ENCODE measurements at places on chromosomes 5 and 9.

GRCh38 chr9:16825331-16825725, 45.1 kb downstream of the BNC2 start:
- DNase-seq: no peak

- DNase-seq: no peak
Observed at GRCh38 chr5:59474324-59474723, 419.2 kb downstream of the PDE4D start.

DNA sequence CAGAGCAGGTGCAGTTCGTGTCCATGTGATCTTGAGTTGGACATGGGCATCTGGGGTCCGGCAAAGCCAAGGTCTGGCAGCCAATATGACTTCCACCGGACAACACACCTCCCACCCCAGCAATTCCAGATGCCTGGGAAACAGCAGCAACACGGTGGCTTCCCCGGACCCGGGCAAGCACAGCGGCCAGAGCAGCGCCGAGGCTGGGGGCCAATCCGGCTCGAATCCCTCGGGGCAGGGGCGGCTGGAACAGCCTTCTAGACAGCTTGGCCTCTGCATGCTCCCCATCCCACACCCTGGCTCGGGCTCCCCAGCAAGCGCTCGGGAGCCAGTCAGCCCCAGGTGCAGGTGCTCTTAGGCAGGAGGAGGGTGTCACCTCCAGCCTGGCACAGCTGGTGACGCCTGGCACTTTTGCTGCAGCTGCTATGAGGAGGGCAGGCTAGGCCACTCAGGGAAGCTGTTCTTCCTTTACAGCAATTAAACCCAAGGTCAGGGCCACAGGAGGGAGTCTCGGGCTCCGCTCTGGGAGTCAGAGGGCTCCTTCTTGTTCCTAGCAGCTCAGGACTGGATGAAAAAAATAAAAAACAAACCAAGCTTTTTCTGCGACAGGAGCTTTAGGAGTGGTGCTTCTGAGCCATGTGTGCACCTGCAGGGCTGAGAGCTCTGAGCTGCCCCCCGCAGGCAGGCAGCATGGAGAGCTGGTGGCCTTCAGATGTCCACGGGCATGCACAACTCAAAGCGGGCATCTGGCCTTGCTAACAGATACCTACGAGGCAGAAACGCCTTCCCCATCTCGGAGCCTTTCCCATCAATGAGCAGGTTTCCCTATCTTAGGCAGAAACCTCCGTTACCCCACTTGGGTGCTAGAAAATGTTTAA, 28.2 kb downstream of the DBH start:
- DNase-seq: no peak

DNA sequence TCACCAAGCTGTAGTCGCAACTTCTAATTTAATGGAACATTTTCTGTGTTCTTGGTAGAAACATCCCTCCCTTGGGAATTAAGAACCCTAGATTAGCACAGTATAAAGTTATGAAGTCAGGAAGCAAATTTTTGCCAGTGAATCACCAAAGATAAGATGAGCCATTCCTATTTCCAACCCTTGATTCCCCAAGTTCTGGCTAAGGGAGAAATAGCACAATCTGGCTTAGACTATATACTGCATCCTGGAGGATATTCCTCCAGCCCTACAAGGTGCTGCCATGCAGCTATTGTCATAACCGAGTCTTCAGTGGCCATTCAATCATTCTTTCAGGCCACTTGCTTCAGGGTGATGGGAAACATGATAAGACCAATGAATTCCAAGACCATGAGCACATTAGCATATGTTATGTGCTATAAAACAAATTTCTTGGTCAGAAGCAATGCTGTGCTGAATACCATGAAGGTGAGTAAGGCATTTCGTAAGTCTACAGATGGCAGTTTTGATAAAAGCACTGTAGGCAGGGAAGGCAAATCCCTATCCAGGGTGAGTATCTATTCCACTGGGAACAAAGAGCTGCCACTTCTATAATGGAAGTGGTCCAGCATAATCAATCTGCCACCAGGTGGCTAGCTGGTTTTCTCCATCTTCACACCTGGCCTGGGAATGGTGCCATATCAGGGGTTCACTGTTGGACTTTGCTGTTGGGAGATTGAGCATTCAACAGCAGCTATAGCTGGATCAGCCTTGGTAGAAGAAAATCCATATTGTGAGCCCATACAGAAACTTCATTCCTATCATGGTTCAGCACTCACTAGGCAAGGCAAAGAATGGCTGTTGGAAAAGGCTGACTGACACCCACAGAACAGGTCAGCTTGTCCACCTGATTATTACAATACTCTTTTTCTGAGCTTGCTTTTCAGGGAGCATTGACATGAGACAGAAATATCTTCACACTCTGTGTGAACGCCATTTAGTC, 19.6 kb upstream of the ARL15 start:
- no peak for DNase-seq

- no peak for DNase-seq
Observed at GRCh38 chr9:132509928-132510874, 72.2 kb upstream of the BARHL1 start.

DNA sequence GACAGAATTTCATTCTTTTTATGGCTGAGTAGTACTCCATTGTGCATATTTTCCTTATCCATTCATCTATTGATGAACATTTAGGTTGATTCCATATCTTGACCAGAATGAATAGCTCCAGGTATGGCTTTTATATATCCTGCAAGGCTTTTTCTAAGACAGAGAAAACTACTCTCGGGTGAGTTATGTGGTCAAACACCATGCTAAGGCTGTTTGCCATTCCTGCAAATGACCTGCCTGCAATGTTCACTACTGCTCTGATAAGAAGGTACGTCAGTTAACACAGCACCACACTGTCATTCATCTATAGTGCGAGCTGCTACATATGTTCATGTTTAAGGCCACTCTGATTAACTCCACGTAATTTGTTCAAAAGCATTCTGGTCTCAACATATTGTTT, 256.8 kb upstream of the RGMB start:
- no peak for DNase-seq

DNA sequence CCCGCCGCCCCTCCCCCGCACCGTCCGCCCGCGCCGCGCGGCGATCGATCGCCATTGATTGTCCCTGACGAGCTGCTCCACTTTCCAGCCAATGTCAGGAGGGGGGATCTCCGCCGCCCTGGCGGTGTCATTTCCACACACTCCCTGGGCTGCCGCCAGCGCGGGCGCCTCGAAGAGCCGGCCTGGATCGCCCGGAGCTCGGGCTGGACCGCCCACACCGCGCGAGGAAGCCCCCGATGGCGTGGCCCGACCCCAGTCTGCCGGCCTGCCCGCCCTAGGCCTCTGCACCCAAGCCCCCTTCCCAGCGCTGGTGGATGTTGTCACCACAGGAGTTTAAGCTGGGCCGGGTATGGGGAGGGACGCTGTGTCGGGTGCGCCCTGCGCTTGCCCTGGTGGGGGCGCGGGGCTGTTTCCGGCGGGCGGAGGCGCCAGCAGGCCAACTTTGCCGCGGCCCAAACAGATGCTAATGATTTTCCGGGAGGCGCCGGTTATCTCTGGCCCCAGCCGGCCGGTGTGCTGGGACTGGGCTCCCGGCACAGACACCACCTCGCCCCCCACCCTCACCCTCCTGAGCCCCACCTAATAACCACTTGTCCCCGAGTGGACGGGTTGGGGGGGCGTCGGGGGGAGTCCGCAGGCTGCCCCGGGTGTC, 10.6 kb upstream of the CXXC5 start:
- DNase-seq: no peak

- DNase-seq: no peak
Observed at GRCh38 chr5:1524799-1525623, 1.3 kb upstream of the LPCAT1 start.

- no peak for DNase-seq
Observed at GRCh38 chr9:13318027-13318426, 38.5 kb upstream of the MPDZ start.

DNA sequence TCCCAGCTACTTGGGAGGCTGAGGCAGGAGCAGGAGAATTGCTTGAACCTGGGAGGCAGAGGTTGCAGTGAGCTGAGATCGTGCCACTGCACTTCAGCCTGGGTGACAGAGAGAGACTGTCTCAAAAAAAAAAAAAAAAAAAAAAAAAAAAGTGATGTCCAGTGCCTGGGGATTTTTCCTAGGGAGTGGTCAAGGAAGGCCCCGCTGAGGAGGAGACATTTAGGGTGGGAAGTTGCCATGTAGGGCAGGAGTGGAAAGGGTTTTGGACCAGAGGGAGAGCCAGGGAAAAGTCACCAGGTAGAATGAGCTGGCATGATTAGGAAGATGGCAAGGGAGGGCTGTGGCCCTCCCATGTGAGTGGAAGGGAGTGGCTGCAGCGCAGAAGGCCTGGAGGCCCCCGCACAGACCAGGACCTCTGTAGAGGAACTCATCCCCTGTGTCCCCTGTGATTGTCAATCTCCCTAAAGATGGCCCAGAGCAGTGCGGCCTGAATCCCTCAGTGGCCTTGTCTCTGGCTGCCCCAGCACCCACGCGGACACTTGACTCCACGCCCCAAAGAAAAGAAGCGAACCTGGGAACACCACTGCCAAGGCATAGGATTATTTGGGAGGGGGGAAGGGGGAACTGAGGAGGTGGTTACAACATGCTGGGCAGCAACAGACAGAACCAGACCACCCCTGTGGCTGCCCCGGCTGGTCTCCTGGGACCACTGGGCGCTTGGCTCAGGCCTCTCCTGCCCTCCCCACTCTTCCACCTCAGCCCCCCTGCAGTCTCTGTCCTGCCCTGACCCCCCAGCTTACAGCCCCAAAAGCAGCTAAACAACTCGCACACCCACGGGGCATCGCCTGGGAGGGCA, 2.6 kb upstream of the SQSTM1 start:
- DNase-seq: no peak

DNA sequence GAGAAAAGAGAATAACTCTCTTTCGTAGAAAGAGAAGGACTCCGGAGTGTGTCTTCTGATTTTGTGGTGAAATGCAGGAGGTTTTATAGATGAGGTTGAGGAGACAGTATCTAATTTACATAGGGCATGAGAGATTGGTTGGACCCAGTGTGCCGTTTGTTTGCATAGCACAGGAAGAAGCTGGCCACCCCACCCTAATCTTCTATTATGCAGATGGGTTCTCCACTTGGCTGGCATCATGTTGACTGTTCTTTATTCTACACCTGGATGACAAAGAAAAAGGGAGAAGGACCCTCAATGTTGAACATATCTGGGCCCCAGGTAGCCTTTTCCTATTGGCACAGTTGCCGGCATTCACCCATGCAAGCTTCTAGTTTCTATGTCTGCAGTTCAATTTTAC, 23.2 kb upstream of the MINAR2 start:
- no peak for DNase-seq

- no peak for DNase-seq
Observed at GRCh38 chr9:88786291-88787079, 204.8 kb upstream of the S1PR3 start.

DNA sequence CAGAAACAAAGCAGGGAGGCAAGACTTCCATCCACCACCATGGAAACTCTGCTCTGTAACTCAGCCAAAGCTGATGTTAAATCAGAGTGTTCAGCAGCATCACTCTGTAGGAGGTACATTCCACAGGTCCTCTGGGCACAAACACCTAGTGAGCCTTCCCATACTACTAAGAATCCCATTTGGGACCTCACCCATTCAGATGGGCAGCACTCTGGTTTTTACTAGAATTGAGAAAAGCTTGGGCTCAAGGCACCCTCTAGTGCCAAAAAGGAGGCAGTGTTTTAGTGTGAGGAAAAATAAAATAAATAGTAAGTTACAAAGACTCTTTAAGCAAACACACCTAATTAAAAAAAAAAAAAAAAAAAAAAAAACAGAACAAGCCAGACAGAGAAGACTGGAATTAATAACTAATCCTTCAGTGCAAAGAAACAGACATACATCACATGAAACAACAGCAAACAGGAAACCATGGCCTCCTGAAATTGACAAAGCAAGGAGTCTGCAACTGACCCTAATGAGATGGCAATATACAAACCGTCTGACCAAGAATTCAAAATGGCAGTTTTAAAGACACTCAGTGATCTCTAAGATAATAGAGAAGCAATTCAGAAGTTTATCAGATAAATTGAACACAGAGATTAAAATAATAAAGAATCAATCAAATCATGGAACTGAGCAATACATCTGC, 159.5 kb downstream of the GNA14 start:
- DNase-seq: no peak

DNA sequence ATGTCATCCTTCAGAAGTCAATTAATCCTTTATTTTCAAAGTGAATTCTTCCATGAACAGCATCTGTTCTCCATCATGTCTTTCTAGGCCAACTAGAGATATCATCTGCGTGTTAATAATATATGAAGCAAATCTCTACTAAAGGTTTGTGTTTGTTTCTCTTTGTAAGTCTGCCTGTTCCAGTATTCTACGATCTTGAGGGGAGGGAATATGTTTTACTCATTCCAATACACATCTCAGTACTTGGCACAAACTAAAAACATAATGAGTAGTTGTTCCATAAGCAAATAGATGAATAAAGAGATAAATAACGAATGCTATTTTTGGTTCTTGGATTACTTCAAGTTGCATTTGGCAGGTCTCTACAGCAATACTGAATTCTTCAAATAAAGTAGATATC, 470.7 kb upstream of the GRIN3A start:
- no peak for DNase-seq

DNA sequence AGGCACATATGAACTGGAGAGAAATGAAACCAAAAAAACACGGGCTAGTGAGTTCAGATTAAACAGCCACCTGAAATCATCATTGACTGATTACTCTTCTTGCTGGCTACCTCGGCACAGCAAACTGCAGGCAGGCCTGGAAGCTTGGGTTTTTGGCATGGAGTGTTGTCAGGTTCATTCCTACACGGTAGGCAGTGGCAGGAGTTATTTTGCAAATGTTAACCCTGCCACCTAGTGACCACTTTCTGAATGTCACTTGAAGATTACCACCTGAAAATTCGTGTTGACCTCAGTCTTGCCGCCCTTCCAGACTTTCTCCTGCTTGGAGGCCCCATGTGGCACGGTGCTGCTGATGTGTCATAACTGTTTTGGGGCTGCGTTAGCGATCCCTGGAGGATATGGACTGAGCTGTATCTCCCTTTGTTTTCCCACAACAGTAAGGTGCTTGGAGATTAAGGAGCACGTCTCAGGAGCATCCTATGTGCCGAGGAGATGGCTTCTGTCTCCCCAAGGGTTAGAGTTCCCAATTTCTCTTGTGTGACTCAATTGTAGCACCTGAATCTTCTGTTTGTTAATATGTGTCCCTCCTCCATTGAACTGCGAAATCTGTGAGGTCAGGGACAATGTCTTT, 12.7 kb upstream of the CD180 start:
- DNase-seq: peak; percentile 70

DNA sequence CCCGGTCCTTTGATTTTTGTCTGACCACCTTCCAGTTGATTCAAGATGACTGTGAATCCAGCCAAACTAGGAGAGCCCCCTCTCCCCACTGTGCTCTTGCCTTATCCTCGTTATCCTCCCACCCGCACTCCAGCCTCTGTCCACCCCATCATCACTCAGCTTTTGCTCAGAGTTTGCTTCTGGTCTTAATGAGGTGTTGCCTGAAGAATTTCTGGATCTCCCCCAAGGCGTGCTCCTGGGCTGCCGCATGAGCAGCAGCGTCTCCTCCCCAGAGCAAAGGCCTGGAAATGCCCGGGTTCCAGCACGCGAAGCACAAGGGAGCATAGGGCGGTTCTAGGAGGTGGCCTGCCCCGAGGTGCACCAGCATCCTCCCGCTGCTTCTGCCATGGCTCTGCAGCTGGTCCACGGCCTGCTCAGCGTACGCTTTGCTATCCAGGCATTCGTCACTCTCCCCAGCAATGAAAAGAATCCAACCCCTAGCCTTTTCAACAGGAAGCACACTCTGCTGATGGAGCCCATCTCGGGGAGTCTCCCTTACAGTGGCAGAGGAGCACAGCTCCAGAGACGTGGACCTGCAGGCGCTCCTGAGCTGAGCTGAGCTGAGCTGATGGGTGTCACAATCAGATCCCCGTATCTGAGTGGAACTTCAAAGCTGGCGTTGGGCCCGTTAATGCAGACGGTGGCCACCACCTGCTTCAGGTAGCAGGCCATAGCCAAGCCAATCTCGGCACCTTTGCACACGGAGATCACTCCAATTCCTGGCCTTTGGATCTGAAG, 50.7 kb downstream of the BAAT start:
- DNase-seq: no peak

Measured in right renal pelvis (tissue), 4 donors.